ENCODE measurements at places on chromosomes 2 and 18.

- peak; percentile 84 for DNase-seq
These were observed 30.8 kb upstream of the ZNF396 start for GRCh38 chr18:35407871-35408481.

- no peak for DNase-seq
These were observed 628.3 kb downstream of the NUP35 start for GRCh38 chr2:183752571-183752970.

GRCh38 chr2:10934308-10934978, 22.7 kb downstream of the KCNF1 start:
- DNase-seq: no peak

DNA sequence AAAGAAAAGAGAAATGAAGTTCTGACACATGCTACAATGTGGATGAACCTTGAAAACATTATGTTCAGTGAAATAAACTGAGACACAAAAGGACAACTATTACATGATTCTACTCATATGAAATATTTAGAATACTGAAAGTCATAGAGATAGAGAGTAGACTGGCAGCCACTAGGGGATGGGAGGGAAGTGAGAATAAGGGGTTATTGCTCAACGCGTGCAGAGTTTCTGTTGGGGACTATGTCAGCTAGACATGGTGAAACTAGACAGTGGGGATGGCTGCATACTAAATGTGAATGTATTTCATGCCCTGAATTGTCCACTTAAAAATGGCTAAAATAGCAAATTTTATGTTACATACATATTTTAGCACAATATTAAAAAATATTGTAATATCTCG, 108.7 kb upstream of the ATL2 start:
- DNase-seq: no peak

DNA sequence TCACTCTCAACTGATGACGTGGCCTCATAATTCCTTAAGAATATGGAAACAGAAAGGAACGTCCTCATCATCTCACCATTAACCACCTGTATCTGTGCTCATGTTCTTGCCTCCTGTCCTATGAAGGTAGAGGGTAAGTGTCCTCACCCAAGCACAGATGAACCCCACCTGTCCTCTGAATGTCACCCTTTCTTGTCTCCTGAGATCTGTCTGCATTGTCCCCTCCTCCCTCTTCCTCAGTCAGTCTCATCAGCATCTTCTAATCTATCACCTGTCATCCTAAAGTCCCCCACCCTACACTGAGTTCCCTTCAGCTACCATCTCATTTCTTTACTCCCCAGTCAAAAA, 39.4 kb upstream of the LPIN2 start:
- no peak for DNase-seq

DNA sequence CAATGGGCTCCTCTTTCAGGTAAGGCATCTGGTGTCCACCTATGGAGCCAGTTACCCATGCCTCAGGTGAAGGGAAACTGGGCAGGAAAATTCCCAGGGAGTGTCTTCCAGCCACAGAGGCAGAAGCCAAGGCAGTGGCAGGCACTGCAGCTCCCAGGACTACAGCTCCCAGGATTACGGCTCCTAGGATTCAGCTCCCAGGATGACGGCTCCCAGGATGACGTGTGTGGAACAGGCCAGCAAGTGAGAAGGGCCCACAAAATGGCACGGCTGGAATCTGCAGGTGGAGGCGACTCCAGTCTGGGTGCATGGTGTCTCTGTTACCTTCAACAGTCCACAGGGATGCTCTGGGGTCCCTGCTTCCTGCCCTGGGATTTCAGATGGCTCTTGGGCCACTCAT, 92.1 kb downstream of the PTGR3 start:
- no peak for DNase-seq

DNA sequence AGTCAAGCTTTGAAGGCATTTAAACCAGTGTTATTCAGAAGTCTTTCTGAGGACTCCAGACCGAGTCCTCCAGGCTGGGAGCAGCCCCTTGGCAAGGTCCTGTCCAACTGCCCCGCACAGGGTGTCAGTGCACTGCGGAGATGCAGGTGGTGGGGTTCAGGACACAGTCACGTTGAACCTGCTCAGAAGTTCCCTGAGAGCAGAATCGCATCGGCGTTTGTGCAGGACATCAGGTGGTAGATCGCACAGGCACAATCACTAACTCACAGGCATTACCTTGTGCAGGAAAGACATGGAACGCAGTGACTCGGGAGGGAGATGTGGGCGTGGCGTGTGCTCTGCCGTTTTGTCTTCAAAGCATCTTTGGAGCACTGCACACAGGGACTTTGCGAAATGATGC, 10.4 kb downstream of the COPS9 start:
- DNase-seq: no peak

DNA sequence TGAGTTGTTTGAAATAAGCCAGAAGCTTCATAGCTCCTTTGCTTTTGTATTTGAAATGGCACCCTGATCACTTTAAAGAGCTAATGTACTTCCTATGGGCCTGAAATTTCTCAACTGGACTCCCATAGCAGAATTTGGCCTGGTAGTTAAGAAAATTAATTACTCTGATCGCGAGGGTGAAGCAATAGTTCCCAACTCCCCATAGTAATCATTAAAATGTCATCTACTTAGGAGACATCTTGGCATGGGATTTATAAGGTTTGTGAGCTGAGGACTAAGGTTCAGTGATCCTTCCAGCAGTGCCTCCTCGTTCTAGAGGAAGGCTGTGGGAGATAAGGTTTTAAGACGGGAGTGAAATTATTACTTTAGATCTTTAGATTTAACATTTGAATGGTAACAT, 581.0 kb downstream of the ARHGAP15 start:
- no peak for DNase-seq

DNA sequence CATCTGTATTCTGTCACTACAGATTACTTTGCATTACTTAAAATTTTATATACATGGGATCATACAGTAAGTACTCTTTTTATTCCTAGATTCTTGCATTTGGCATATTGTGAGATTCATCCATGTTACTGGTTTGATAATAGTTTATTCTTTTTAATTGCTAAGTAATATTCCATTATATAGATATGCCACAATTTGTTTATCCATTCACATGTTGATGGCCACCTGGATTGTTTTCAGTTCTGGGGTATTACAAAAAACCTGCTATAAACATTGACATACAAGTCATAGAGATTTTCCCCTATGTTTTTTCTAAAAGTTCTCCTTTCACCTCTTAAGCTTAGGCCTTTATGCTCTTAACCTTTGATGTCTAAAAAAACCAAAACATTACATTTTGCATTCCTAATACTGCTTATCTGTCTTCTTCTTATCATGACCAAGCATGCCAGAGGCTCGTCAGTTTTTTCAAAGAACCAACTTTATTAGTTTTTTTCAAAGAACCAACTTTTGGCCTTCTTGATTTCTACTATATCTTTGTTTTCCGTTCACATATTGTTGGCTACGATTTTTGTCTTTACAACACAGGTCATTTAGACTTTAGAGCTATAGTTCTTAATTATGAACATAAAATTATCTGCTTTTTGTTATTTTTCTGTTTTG, 86.9 kb downstream of the ATAD2B start:
- DNase-seq: no peak
